ENCODE measurements at places on chromosomes 2 and 18. TPM values are rescaled to one million over a fixed set of nuclear protein-coding genes. Genes with fewer than 3 reads are reported as not detected.

The IL1RN gene
- 1.5 TPM for total RNA-seq

The PGAP1 gene
- 9.0 TPM for total RNA-seq

The SMAD7 gene
- 49.0 TPM for total RNA-seq

The SKOR2 gene
- total RNA-seq, result not detected

The PRSS56 gene
- not detected for total RNA-seq

The VWC2L gene
- not detected for total RNA-seq

The PASK gene
- 1.7 TPM for total RNA-seq

The GAREM1 gene
- 12.7 TPM for total RNA-seq

The ADAM23 gene
- 30.2 TPM for total RNA-seq

The TMEM169 gene
- total RNA-seq, result 0.13 TPM

GRCh38 chr2:209821806-209822205 is 50.2 kb downstream of the UNC80 start:
- no peak for DNase-seq

DNA sequence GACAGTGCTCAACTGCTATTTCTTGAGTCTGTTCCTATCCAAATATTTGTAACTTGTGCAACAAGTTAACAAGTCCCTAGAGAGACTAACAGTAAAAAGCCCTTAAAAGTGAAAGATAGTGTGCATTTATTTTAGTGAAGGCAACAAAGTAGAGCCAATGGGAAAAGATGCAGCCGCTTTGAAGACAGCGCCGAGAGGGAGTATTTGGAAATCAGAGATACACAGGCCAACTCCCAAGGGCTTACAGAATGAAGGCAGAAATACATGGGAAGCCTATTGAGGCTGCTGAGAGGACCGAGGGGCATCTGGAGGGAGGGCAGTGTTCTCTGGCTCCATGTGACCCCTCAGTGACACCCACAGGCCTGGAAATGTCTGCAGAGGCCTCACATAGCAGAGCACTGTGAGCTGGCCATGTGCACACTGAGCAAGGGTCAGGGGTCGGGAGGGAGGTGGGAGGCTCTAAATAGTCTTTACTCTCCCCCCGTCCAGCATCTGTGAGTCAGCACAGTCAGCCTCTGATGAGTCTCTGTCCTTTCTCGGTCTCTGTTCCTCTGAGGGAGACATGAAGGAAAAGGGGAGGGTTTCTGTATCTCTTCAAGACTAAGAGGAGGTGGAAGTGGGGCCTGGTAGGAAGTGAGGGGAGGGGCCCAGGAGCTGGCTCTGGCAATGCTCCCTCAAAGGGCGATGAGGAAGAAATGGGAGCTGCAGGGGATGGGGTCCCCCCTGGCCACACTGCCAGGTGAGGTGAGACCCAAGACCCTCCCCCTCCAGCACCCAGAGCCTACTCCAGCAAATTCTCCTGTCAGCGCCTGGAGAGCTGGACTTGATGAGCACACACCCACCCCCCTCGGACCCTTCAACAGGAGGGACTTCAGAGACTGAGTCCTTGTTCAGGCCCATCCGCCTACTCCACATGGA is 133.6 kb downstream of the SP3 start:
- DNase-seq, result peak; percentile 65

GRCh38 chr18:58557008-58557435 is 71.9 kb downstream of the ALPK2 start:
- peak; percentile 39 for DNase-seq

GRCh38 chr2:20175931-20176330 is 49.0 kb downstream of the SDC1 start:
- no peak for DNase-seq

DNA sequence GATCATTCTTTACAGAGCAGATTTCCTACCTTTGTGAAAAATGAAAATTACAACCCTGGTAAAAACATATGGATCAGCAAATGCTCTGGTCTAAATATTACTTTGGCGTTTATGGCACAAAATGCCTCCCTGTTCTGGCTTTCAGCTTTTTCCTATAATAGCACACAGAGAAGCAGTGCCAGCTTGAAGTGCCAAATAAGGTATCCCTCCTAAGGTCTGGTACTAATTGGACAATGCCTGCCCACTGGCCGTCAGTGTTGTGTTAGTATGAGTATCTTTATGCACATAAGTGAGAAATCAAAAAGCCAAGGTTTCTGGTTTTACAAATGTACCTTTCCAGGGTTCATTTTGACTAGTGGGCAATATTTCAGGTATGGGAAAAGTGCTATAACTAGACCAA is 1293.7 kb upstream of the FAM98A start:
- DNase-seq, result no peak

DNA sequence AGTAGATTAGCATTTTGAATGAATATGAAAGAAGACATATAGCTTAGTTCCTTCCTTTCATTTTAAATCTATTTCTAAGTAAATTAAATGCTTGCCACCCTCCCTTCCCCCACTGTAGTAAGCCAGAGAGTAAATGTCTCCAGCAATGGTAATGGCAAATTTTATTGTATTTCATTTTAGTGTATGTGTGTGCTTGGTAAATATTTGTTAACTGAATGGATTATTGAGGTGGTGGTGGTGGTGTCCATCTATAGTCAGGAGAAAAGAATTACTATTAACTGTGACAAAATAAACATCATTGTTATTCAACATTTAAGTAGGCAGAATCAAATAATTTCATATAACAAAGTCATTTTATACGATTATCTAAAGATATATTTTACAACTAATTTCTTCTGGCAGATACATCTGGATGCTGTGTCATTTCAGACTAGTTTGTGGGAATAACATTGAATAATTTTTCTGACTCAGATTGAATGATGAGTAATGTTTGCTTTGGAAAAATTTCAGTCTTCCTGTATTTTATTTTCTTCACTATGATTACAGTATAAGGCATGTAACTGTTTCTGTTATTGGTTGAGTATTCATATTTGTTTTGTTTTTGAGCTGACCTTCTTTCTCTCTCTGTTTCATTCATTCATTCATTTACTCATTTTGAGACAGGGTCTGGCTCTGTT is 18.3 kb downstream of the ASXL3 start:
- no peak for DNase-seq

DNA sequence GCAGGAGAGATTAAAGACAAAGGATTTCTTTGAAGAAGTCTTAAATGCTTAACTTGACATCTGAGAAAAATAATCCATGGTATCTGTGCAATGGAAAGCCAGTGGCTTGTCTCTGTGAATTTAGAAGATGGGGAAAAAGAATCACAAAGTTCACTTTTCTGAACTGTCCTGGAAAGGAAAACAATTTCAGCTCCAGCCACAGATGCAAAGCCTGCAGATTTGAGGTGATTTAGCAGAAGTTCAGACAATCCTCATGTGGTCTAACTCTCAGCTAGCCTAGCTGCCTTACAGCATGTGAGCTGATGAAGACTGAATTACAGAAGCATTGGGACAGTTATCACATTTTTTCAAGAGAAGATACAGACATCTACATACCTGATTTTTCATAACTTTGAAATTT is 126.7 kb upstream of the ITGB6 start:
- DNase-seq, result no peak

- DNase-seq, result no peak
Measured at GRCh38 chr2:121884511-121884921, 129.1 kb downstream of the TSN start.

DNA sequence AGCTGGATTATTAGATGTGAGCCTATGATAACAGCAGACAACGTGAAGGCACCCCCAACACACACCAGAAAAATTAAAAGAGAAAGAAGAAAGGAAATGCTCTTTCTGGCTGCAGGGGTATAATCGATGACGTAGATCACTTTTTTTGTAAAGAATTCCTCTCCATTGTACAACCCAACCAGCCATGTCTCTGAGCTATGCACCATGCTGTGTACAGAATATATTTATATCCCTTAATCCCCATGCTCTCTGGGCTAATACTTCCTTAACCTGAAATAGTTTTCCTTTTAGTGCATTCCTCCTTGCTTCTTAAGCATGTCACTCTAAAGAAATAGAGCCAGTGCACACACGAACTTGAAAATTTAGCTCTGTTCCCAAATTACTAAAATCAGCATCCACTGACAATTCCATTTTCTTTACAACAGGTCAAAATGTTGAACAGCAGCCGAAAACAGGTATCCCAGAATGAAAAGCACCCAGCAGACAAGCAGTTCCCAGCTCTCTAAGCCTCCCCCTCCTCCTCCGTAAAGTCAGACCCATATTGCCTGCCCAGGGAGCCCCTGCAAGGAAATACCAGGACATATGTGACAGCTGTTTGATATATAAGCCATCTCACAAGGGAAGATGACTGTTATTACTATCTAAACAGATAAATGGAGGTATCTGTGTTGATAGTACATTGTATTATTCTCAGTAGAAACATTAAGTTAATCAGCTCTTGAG is 247.4 kb upstream of the RAB6C start:
- DNase-seq, result no peak

- DNase-seq, result no peak
Measured at GRCh38 chr2:138665937-138666336, 114.3 kb downstream of the NXPH2 start.

GRCh38 chr2:133092571-133092970 is 422.6 kb upstream of the LYPD1 start:
- DNase-seq, result no peak

DNA sequence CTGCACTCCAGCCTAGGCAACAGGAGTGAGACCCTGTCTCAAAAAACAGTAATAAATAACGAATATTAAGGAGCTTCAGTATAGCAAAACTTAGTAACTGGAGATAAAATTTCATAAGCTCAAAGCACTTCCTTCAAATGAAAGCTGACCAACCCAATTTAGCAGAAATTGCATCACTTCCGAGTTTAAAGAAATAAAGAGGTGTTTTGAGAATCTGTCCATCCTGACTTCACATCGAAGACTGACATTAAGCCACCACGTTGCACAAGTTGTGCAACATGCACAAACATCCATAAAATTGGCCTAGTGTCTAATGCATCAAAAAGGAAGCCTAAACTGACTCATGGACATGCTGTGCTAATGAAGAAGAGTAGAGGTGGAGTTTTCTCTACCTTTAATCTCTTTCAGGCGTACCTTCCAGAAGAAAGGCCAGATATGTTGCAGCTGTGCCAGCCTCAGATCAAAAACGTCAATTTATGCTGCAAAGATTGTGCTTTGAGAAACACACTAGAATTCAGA is 7.7 kb upstream of the DSG3 start:
- no peak for DNase-seq

DNA sequence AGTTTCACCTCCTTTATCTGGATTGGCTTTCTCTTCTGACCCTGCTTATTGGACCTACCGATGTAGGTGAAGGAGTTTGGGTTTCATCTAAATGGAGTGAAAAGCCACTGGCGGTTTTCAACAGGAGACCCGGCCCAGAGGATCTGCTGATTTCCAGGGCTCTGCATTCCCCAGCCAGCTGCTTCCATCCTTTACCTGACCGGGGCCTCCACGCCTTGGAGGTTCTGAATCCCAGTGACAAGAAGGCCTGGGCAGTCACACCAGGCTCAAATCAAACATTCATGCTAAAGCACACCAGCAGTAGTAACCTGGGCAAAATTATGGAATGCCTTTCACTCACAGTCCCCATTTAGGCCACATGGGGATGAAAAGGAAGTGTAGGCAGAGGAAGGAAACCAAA is 30.0 kb upstream of the RTTN start:
- no peak for DNase-seq

- no peak for DNase-seq
Measured at GRCh38 chr2:241068136-241068941, 33.7 kb downstream of the MTERF4 start.

- DNase-seq, result peak; percentile 85
Measured at GRCh38 chr2:71700658-71701397, 247.5 kb downstream of the DYSF start.

DNA sequence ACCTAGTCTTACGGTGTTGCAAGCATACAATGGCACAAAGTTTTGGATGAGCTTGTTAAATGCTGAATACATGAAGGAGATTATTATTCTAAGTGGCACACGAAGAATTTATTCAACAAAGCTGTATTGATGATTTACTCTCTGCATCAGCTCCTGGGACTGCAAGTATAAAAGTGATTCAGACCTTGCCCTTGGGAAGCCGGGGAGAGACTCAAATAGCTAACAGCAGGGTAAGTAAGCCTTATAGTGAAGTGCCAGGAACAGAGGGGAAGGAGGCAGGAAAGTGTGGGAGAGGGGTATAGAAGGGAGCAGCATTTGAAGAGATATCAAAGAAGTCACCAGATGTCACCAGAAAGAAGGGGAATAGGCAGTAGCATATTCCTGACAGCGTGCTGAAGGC is 115.4 kb downstream of the MCFD2 start:
- DNase-seq, result no peak

GRCh38 chr18:25832001-25832604 is 258.3 kb downstream of the SS18 start:
- DNase-seq, result peak; percentile 72

DNA sequence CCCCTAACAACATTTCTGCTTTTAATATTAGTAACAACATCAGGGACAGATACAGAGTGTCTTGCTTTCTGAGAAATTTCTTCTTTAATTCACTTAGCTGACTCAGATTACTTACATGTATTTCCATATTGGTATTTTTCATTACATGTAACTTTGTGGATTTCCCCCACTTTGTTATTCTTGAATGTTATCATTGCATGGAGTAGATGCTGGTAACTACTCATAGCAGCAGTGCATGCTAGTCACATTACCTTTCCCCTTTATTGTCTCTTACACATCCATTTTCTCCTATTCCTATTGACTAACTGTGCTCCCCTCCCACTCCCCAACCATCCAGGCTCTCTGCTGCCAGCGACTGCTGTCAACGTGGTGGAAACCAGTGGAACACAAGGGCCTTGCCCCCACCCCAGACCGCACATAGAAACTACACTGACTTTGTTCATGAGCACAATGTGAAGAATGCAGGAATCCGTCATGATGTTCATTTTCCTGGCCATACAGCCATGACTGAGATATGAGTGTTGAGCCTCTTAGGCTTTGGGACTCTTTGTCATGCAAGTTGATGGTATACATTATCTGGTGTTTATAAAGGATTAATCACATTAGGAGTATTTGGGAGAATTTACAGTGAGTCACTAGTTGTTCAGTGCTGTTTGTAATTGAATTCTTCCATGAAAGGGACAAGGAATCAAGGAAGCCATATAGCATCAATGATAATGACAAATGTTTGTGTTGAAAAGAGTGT is 91.0 kb downstream of the EPB41L5 start:
- no peak for DNase-seq

- peak; percentile 49 for DNase-seq
Measured at GRCh38 chr2:232632904-232633412, 446 bp upstream of the EFHD1 start.

- DNase-seq, result no peak
Measured at GRCh38 chr18:56532176-56532840, 106.1 kb downstream of the TXNL1 start.

DNA sequence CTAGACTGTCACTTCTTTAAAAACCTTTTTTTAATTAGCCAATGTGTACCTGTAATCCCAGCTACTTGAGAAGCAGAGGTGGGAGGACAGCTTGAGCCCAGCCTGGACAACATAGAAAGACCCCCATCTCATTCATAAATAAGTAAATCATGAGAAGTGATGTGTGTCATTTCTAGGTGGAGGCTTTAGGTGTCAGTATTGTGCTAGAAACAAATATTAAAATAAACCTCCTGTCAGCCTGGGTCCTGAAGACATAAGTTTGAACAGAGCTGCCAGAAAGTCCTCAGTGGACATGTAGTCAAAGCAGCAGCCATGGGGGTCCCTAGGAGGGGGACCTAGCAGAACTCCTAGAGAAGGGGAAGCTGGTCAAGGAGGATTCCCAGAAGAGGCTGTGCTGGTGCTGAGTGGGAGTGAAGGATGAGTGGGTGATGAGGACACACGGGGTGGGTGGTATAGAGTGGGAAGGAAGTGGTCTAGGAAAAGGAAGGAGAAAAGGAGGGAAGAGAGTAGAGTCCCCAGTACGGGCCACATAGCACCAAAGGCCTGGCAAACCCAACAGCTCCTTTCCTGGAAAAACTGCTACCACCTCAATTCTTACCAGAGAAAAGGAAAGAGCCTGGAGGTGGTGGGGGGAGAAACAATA is 316.6 kb upstream of the NCKAP5 start:
- no peak for DNase-seq

GRCh38 chr2:233053928-233054784 is 6.0 kb upstream of the INPP5D start:
- peak; percentile 70 for DNase-seq

Measured in left cardiac atrium (tissue), 4 donors.